ENCODE measurements at places on chromosomes 12 and 14.
A peak's percentile ranks its signal among the peaks of the same experiment; 100 is the strongest.

DNA sequence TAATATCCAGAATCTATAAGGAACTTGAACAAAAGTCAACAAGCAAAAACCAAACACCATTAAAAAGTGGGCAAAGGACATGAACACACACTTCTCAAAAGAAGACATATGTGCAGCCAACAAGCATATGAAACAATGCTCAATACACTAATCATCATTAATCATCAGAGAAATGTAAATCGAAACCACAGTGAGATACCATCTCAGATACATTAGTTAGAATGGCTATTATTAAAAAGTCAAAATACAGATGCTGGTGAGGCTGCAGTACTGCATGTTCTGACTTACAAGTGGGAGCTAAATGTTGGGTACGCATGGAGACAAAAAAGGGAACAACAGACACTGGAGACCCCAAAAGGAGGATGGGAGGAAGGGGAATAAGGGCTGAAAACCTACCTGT, 67.1 kb downstream of the BLTP3B start:
- no peak for DNase-seq

DNA sequence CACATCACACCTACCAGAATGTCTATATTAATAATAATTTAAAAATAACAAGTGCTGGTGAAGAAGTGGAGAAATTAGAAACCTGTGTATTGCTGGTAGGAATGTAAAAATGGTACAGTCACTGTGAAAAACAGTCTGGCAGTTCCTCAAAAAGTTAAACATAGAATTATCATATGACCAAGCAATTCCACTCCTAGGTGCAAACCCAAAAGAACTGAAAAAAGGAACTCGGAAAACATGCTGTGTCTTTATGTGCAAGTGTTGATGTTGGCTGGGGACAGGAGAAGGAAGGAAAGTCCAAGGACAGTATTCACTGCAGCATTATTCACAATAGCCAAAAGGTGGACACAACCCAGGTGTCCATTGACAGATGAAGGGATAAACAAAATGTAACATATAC, 146.5 kb downstream of the TTC7B start:
- no peak for DNase-seq

DNA sequence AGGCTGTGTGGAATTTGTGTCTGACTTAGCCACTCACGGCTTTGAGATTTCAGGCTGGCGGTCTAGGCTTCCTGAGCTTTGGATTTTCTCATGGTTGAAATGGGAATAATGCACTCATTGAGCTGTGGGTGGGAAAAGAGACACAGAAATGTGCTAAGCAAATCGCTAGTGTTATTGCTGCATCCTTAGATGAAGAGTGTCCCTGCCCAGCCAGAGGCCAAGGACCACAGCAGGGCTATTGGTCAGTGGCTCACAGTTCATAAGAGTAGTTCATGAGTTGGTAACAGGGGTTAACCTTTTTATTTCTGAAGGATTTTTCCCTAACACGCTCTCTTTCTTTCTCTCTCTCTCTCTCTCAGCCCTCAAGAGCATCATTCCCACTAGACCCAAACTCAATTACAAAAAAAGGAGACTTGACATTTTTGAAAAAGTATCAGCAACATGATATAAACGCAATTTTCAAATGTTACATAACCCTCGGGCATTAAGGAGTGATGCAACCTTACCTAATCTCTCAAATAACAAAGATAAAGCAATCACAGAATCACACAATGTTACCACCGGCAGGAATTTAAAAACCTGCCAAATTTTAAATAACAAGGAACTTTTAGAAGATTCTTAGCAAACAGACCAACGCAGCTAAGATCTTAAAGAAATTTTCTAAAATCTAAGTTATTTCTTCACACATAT, 36.7 kb upstream of the RMST start:
- DNase-seq: no peak

DNA sequence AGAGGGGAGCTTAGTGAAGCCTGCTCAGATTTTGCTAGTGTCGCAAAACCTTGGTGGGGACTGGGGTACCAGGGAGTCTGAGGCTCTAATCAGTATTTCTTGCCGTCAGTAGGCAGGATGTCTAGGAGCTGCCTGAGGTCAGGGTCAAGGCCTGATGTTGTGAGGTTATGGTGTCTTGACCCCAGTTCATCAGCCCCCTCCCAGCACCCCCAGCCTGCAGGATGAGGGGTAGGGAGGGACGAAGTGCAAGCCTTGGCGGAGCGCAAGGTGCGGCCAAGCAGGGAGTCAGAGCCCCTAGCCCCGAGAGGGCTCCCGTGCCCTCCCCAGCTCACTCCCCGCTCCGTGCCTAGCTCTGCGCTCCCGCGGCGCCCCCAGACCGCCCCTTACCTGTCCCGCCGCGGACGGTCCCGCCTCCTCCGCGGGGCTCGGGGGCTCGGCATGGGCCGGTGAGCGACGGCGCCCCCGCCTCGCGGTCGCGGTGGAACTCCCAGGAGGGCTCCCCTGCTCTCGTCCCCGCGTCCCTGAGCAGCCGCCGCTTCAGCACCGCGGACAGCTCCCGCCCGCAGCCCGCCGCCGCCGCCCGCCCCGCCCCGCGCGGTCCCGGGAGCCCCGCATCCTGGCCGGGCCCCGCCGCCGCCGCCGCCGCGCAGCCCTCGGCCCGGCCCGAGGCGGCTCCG, 347 bp downstream of the SYNDIG1L start:
- DNase-seq: no peak

- DNase-seq: no peak
These were observed 20.3 kb downstream of the RHOF start for GRCh38 chr12:121773011-121773777.

DNA sequence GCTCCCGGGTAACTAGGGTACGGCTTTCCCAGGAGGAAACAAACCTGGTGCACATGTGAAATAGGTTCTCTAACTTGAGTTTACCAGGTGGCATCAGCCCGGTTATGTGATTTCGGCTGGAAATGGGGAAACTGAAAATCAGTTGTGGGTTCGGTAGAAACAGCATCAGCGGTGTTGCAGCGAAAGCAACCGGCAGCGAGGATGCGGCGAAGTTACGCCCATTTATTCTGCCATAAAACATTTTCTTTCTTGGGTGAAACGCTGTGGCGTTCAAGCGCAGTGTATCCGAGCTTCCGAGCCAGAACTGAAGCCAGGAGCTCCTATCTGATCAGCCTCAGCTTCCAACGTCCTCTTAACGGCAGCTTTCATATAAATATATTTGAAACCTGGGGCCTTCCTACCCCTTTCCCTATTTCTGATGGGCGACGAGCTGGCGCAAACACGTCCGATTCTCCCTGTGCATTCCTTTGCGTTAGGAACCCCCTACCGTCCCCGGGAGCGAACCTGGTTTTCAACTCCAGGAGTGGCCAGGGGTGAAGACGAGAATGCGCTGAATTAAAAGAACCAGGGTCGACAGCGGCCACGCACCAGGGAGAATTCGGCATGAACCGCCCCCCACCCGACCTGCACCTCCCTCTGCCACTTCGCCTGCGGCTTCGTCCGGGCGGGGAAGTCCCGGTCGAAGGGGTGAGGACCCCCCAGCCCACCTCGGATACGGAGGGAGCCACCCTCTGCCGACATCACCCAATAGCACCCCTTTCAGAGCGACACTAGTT, 1.6 kb downstream of the DPF3 start:
- no peak for DNase-seq

DNA sequence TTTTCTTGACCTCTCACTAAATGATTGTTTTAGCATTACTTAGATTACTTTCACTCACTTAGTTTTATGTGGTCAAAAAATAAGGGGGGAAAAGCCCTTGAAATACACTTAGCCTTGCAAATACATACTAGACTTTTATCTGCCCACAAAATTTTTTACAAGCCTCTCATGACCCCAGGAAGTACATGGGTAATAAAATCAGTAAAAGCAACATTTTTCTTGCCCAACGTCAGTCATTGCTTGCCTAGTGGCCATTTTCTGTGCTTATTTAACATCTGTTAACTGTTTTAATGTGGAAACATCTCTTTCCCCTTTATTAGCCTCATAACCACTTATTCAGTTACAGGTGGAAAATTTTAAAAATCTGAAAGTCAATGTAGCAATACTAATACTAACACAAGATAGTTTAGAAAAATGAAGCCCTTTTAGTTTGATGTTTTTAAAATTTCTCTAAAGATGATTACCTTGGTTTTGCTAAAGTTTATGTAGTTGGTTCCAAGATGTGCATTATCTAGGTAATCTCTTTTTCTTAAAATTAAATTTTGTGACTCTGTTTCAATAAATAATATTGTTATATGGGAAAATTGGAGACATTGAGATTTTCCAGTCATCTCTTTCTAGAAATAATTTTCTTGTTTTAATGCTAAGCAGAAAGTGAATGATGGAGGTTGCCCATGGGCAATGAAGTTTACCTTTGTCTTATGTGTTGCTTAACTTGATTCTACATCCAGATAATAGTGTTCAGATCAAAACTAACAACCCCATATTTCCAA, 175.5 kb downstream of the TMTC2 start:
- DNase-seq: no peak

DNA sequence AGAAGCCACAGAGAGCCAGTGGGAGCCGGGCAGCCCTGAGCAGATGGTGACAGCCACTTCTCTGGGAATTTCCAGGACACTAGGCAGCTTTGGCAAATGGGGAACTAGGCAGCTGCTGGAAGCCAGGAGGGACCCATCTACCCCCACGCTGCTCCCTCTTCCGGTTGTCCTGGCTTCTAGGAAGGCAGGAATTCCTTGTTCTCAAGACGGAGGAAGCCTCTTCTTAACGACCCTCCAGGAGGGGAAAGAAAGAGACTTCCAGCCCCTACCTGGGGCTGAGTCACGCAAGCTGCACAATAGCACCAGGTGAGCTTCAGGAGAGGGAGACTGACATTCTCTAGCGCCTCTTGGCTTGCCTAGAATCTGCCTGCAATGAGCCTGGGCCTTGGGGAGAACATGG, 141.5 kb downstream of the ANO2 start:
- DNase-seq: no peak

DNA sequence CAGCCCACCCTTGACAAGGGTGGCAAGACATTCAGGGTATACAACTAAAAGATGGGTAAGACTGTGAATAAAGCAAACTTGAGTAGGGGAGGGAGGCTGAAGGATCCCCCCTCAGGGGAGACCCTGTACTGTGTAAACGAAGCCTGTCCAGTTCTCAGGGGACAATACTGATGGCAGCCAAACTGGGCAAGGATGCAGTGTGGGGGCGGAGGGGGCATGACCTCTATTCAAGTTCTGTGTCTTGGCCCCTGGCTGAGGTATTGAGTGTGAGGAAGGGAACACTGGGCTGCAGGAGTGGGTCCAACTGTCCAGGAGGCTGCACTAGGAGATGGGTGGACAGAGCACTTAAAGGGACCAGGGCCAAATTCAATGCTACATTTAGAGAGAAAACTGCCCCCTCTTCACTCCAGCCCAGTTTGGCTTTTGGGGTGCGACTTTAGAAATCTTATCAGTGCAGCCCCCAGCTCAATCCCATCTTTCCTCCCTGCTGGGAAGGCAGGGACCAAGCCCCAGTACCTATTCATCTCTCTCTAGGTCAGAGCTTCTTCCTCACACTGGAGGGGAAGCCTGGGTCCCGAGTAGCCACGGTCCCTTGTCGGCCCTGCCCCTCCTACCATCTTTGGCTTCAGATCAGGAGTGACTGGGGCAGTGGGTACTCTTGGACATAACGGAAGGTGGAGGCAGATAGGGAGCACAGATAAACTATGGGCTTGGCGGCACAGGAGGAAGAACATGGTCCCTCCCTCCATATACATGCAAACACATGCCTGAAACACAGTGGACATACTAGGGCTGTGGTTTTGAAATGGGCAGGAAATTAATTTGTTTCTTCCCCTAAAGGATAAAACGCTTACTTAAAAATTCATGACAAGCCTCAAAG, 11.8 kb downstream of the SLC39A5 start:
- DNase-seq: no peak

- no peak for DNase-seq
These were observed 90.8 kb downstream of the LIN7A start for GRCh38 chr12:80846952-80847351.

DNA sequence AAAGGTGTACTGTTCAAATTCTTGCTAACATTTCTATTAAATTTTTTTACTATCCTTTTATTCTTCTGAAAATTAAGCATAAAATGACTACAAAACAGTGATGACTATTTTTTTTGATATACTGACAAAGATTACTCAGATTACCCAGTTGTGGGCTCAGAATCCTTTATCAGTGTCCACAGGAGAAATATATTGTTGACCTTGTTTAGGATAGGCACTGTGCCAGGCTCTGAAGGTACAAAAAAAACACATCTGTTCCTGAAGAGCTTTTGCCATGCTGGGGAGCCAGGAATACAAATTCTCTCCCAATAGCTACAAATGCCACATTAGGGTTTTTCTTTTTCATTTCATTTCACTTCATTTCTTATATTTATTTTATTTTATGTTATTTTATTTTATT, 26.9 kb upstream of the GCH1 start:
- DNase-seq: no peak

DNA sequence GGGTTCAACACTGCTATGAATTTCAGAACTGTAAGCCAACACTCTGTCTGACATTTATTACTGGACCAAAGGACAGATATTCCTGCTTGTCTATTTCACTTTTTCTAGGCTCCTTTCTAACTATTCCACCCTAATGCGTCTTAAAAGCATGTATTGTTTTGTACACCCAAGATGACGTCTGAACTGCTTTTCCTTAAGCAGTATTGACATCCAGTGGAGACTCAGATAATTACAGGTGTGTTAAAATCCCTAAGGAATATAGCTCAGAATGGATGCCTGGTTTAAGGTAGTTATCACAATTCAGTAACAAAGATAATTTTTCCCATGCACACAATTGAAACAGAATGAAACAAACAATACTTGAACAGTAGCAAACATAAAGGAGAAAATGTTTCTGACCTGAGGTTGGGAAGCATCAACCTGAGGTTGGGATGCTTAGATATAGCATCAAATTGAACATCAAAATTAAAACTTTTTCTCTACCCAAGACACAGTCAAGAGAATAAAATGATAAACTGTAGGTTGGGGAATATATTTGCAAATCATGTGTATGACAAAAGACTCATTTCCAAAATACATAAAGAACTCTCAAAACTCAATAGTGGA, 93.7 kb upstream of the PTPRR start:
- peak; percentile 21 for DNase-seq

GRCh38 chr12:114834621-114835020, 150.6 kb upstream of the TBX3 start:
- no peak for DNase-seq

GRCh38 chr14:28780843-28781820, 14.5 kb downstream of the FOXG1 start:
- DNase-seq: no peak

GRCh38 chr12:2334271-2334670, 281.5 kb downstream of the CACNA1C start:
- no peak for DNase-seq

GRCh38 chr14:76100236-76100635, 51.5 kb upstream of the GPATCH2L start:
- no peak for DNase-seq

Data from retinal pigment epithelial cell (primary cell).